H4 (cell line): ENCODE measurements at places on chromosomes 3 and 15. TPM values are rescaled to one million over a fixed set of nuclear protein-coding genes. Genes with fewer than 3 reads are reported as not detected.

LYZL4 gene
- not detected in 2 replicates for total RNA-seq

- DNase-seq = peak; percentile 38
Observed at GRCh38 chr3:170907637-170908234, 701 bp downstream of the EIF5A2 start.

FOXB1 gene
- total RNA-seq = not detected in 2 replicates

GRCh38 chr3:110903771-110904519, 167.7 kb upstream of the NECTIN3 start:
- DNase-seq = no peak

DNA sequence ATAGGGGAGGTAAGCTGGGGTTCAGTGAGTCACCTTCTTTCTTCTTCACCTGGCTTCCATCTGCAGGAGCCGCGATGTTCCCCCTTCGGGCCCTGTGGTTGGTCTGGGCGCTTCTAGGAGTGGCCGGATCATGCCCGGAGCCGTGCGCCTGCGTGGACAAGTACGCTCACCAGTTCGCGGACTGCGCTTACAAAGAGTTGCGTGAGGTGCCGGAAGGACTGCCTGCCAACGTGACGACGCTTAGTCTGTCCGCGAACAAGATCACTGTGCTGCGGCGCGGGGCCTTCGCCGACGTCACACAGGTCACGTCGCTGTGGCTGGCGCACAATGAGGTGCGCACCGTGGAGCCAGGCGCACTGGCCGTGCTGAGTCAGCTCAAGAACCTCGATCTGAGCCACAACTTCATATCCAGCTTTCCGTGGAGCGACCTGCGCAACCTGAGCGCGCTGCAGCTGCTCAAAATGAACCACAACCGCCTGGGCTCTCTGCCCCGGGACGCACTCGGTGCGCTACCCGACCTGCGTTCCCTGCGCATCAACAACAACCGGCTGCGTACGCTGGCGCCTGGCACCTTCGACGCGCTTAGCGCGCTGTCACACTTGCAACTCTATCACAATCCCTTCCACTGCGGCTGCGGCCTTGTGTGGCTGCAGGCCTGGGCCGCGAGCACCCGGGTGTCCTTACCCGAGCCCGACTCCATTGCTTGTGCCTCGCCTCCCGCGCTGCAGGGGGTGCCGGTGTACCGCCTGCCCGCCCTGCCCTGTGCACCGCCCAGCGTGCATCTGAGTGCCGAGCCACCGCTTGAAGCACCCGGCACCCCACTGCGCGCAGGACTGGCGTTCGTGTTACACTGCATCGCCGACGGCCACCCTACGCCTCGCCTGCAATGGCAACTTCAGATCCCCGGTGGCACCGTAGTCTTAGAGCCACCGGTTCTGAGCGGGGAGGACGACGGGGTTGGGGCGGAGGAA, 2.6 kb downstream of the ISLR2 start:
- no peak for DNase-seq

- no peak for DNase-seq
Observed at GRCh38 chr15:70299931-70300869, 202.5 kb upstream of the TLE3 start.

- DNase-seq = no peak
Observed at GRCh38 chr3:167441256-167441655, 32.6 kb downstream of the SERPINI2 start.

DNA sequence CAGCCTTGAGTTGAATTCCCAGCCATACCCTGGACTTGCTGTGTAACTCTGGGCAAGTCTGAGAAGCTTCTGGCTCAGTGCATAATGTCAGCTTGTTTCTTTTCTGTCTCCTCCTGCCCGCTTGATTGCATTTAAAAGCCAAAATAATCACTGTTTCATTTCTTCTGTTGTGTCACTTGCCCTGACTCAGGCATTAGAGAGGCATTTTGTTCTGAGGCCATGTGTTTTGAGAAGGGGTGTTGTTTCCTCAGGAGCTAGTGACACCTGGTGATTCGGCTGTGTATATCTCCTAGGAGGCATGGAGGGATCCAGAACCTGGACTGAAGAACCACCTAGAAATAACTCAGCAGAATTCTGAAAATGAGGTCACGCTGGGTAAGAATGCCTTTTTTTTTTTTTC, 16.0 kb downstream of the WDR73 start:
- DNase-seq = peak; percentile 28

GRCh38 chr3:150079029-150079739, 108.5 kb upstream of the PFN2 start:
- peak; percentile 91 for DNase-seq

SLC9C1 gene
- not detected in 2 replicates for total RNA-seq

NPAP1 gene
- not detected in 2 replicates for total RNA-seq

- DNase-seq = no peak
Observed at GRCh38 chr3:112333381-112334317, 693 bp downstream of the CD200 start.

CLASP2 gene
- 19.7 and 26.5 TPM in 2 replicates for total RNA-seq

DNA sequence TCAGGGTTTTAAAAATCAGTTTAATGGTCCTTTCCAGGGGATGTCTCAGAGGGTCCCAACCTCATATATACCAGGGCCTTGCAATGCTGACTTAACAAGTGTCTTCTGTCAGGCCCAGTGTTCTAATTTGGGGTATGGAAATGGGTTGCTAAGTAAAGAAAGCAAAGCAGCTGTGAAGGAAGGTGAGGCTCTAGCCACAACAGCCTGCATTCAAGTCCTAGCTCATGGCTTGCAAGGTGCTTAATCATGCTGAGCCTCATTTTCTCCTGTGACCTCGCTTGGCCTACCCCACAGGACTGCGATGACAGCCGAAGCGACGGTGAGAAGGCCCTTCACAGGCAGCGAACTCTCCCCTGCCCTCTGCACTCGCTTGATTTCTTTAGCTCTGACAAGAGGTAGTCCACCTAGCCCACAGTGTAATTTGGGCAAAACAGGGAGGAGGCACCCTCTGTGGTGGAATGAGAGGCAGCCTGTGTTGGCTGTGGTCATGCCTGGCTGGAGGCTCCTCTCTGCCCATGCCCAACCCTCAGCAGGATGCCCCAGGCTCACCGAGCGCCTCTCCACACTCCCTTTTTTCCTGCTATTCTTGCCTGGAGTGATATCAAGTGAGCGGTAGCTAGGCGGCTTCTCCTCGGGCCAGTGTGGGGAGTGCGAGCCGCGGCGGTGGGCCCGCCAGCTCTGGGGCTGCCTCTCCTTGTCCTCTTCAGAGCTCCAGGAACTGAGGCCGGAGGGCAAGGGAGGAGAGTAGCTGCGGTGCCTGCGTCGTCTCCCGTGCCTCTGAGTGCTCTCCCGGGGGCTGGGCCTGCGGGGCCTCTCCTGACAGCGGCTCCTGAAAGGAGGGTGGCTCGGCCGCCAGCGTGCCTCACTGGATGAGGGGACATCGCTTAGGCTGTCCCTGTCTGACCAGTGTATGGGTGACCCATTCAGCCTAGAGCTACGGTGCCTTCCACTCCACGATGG, 29.2 kb downstream of the ILDR1 start:
- no peak for DNase-seq

DNA sequence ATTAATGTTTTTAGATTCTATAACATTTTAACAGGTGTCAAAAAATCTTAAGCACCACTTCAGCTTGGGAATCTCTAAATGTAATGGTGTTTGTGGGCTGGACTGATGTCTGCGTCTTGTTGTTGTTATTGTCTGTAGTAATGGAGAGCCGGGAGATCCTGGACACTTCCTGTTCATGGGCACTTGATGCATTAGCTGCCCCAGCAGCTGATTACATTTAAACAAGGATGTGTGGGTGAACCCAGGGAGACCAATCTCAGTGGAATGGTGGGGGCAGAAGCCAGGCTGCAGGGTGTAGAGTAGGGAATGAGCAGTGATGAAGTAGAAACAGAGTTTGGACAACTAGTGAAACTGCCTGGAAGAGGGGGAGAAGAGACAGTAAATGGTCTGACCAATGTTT, 7.8 kb downstream of the CCR5AS start:
- DNase-seq = no peak

APBA2 gene
- total RNA-seq = 13.2 and 17.7 TPM in 2 replicates

GRCh38 chr3:61778095-61778494, 216.7 kb downstream of the PTPRG start:
- DNase-seq = no peak

DNA sequence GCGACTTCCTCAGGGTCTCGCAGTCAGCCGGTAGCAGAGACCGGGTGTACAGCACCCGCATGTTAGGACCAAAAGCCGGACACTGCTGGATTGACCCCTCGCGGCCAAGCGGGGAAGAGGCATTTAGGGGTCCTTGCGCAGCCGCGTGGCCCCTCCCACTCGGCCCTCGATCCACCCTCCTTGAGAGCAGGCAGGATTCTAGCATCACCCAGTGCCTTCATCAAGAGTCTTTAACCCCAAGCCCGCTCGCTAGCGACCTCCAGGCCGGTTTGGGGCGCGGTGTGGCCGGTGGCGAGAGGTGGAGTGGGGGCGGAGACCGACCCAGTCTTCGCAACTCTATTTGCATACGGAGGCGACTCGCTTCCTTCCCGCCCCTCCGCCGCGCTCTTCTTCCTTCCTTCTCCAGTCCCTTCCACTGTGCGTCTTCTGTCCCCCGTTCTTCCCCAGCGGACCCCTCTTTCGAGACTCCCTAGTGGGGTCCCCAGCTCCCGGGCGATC, at the start of gene ST6GAL1:
ST6GAL1 (plus strand) TSS at position 384 of the 498 bp plus-strand sequence. CDS start 112,178 bp downstream, outside the sequence.
- peak; percentile 9 for DNase-seq

SCG5 gene
- 0.64 and 0.95 TPM in 2 replicates for total RNA-seq

- no peak for DNase-seq
Observed at GRCh38 chr15:34241376-34242330, 16.8 kb downstream of the EMC4 start.

- no peak for DNase-seq
Observed at GRCh38 chr3:58179235-58180098, 31.3 kb downstream of the DNASE1L3 start.
